ENCODE measurements at places on chromosomes 4 and X. TPM values are rescaled to one million over a fixed set of nuclear protein-coding genes. Genes with fewer than 3 reads are reported as not detected.

The ADGRG4 gene
- under 0.01 TPM for total RNA-seq

The TLR2 gene
- total RNA-seq = 12.1 TPM

The HAND2 gene
- total RNA-seq = not detected

The FAT4 gene
- total RNA-seq = 85.5 TPM

The SSX4B gene
- total RNA-seq = not detected

The SPANXA1 gene
- not detected for total RNA-seq

The IL2 gene
- not detected for total RNA-seq

The PDGFRA gene
- 171 TPM for total RNA-seq

The STK32B gene
- total RNA-seq = 7.0 TPM

The SLC38A5 gene
- total RNA-seq = 42.5 TPM

The NOCT gene
- 15.7 TPM for total RNA-seq

The NDST3 gene
- total RNA-seq = 24.2 TPM

The MTHFD2L gene
- total RNA-seq = 27.2 TPM

The IL2RG gene
- total RNA-seq = 0.22 TPM

The PPAT gene
- 22.4 TPM for total RNA-seq

The TRIM75 gene
- total RNA-seq = not detected

The REPS2 gene
- total RNA-seq = 35.1 TPM

The MAGEB1 gene
- not detected for total RNA-seq

The VCX gene
- not detected for total RNA-seq

The PCYT1B gene
- 13.2 TPM for total RNA-seq

The ATP2B3 gene
- total RNA-seq = 11.8 TPM

The SSX1 gene
- not detected for total RNA-seq

The TMPRSS11A gene
- total RNA-seq = not detected
